ENCODE measurements at places on chromosomes 7 and 10. TPM values are rescaled to one million over a fixed set of nuclear protein-coding genes. Genes with fewer than 3 reads are reported as not detected.

DNA sequence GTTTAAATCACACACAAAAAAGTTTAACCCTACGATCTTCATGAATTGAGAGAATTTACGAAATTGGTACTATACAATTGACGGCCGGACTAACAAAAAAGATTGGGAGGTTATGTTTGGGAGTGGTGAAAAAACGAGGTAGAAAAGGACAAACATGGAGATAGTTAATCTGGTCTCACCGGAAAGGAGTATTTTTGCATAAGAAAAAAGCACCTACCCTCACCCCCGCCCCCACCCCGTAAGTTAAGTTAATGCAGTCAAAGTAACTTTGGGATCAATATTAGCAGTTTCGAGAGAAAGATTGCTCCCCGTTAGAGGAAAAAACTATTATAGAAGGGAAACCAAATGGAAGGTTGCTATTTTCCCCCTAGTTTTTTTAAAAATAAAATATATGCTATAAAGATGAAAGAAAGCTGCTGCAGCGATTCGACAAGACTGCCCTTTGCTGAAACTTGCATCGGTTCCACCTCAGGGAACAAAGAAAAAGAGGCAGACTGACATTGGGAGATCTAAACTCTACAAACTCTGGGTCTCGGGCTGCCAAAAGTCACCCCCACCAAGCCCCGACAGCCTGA lies 3.5 kb downstream of the SP8 start:
- DNase-seq, result no peak

DNA sequence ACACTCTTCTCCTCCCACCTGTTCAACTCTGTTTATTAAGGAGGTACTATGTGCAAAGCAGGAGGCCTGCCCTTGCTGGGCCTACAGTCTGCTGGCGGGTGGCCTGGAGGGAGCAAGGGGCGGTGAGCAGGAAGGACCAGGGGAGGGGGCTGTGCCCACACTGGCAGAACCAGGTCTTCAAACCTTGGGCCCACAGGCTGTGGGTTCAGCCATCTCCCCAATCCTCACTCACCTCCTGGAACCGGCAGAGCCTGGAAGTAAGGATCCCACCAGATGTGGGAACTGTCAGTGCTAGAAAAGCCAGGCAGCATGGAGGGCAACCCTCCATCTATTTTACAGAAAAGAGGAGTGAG lies 50.8 kb downstream of the CAMK2B start:
- peak; percentile 15 for DNase-seq

DNA sequence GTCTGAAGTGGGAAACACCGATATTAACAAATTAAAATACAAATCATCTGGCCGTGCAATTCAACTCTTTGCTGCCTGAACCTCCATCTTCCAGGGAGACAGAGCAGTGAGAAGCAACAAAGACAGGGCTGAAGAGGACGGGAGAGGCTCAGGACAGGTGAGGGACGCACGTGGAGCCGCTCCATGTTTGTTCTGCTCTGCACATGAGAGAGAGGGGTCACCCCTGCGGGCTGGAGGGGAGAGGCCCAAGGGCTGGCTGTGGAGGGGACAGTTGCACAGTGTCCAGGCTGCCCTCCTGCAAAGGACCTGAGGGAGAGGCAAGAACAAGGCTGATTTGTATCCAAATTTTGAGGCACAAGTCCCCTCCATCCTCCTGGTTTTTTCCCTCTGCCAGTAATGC lies 41.7 kb downstream of the COBL start:
- DNase-seq, result no peak

GRCh38 chr10:105691811-105692210 lies 1050.7 kb downstream of the SORCS3 start:
- DNase-seq, result no peak

DNA sequence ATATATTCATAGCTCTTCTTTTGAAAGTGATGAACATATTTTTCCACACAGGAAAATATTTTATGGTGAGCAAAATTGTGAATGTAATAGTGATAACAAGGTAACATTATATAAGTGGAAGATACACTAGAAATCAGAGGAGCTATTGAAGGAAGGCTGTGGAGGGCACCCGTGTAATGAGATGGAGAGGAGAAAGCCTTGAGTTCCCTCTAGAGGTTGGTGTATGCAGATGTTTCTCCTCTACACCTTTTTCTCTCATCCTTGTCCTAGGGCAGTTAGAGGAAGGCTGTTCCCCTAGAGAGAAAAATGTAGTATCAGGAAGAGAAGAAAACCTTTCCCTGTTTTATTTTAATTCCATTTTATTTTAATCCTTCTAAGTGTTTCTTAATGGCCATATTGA lies 54.6 kb upstream of the NRG3 start:
- DNase-seq, result no peak

GRCh38 chr10:124482236-124482800 lies 20.7 kb downstream of the LHPP start:
- DNase-seq, result no peak

DDX56 gene
- 31.6 TPM for total RNA-seq

GRCh38 chr10:127408733-127409132 lies 140.4 kb upstream of the NPS start:
- no peak for DNase-seq

CALCR gene
- not detected for total RNA-seq

Measured in left ventricle myocardium superior (tissue), 1 donor.